ENCODE measurements at places on chromosomes 2 and 18.

- DNase-seq = no peak
Measured at GRCh38 chr2:23556929-23557328, 171.9 kb downstream of the KLHL29 start.

GRCh38 chr2:232310121-232310520 lies 68.4 kb upstream of the ALPP start:
- no peak for DNase-seq

- DNase-seq = no peak
Measured at GRCh38 chr2:62789918-62790317, 84.4 kb downstream of the EHBP1 start.

- no peak for DNase-seq
Measured at GRCh38 chr2:133345638-133346037, 222.6 kb downstream of the NCKAP5 start.

- peak; percentile 85 for DNase-seq
Measured at GRCh38 chr18:10261344-10262276, 192.8 kb upstream of the APCDD1 start.

GRCh38 chr2:175136334-175137215 lies 31.4 kb downstream of the ATF2 start:
- no peak for DNase-seq

GRCh38 chr2:237737196-237737865 lies 61.2 kb upstream of the RBM44 start:
- no peak for DNase-seq

DNA sequence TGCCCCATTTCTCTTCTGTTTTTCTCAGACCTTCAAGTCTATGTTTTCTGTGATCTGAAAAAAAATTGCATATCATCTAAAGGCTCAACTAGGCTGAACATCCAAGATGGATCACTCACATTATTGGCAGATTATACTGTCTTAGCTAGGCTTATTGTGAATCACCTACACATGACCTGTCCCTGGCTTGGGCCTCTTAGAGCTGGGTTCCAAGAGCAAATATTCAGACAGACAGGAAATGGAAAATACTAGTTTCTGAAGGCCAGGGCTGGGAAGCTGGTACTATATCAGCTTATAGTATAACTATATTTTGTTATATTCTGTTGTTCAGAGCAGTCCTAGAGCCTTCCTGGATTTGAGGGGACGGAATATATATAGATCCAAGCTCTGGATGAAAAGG lies 90.3 kb downstream of the PIK3C3 start:
- DNase-seq = no peak

DNA sequence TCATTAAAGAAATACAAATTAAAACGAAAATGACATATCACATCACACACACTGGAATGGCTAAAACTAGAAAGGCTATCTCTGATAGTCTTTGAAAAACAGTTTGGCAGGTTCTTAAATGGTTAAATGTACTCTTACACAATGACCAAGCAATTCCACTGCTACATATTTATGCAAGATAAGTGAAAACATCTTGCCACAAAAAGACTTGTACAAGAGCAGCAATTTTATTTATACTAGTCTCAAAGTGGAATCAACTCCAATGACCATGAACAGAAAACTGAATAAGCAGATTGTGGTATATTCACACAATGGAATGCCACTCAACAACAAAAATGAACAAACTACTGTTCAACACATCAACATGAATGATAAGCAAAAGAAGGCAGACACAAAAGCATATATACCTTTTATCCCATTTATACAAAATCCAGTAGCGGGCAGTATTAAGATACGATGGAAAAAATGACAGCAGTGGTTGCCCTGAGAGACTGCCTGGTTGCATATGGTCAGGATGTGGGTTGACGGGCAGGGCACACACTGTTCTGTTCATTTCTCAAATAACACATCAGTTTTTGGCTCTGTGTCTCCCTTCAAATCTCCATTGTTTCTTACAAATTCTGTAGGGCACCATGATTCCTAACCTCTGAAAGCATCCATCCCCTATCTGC lies 25.4 kb downstream of the SP100 start:
- DNase-seq = peak; percentile 36

- no peak for DNase-seq
Measured at GRCh38 chr2:219268294-219268693, 10.9 kb upstream of the DNAJB2 start.

DNA sequence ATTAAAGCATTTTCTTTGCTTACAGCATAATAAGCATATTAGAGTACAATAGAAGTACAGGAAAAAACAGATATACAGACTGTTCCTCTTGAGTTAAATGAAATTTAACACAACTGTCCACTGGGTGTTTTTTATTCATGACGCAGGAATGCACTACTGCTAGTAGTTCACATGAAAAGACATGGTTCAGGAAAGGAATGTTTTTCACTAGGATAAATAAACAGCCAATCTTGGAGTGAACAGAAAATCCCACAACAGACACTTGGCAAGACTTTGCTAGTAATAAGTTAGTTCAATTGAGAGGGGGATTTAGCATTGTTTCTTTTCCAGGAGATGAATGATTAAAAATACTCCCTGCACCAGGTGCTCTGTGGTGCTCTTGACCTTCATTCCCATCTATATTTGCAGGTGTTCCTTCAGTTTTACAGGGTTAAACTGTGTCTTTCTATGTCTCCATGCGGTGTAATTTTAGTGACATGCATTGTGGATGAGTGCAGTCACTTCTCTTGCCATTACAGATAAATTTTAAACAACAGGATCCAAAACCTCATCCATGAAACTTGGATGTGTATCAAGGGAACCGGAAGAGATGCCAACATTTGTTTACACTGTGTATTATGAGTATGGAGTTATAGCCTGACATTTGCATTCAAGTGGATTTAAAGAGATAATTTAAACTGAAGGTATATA lies 796.6 kb downstream of the DSC3 start:
- DNase-seq = no peak

DNA sequence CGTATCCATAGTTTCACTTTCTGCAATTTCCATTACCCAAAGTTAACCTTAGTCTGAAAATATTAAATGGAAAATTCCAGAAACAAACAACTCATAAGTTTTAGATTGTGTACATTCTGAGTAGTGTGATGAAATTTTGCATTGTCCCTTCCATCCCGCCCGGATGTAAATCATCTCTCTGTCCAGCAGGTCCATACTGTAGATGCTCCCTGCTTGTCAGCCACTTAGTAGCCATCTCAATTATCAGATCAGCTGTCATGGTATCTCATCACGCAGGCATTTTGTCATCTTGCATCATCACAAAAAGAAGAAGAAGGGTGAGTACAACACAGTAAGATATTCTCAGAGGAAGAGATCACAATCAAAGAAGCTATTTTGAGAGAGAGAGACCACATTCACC lies 185.0 kb upstream of the STK17B start:
- peak; percentile 8 for DNase-seq

DNA sequence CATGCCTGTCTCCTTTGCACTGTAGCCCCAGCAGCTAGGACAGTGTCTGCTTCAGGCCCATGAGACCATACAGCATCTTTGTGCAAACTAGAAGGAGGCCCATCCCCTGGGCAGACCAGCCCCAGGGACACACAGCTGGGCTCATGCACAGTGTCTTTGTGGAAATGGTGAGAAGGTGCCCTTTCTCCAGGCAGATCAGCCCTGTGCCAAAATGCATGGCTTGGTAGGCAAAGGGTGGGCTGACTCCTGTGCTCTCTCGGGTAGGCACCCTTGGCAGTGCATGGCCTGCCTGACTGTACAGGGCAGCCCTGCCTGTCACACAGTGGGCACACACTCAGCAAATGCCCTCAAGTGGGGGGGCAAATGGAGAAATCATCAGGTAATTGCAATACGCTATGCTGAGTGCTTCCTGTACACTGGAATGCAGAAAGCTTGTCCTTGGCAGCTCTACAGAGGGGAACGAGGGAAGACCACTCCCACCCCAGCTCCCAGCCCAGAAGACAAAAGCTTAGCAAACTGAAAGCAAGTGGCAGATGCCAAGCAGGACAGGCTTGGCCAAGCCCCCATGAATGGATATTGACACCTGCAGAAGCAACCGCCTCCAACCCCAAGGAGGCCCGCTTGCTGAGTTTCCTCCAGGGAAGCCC lies 21.6 kb downstream of the TNS1 start:
- no peak for DNase-seq

DNA sequence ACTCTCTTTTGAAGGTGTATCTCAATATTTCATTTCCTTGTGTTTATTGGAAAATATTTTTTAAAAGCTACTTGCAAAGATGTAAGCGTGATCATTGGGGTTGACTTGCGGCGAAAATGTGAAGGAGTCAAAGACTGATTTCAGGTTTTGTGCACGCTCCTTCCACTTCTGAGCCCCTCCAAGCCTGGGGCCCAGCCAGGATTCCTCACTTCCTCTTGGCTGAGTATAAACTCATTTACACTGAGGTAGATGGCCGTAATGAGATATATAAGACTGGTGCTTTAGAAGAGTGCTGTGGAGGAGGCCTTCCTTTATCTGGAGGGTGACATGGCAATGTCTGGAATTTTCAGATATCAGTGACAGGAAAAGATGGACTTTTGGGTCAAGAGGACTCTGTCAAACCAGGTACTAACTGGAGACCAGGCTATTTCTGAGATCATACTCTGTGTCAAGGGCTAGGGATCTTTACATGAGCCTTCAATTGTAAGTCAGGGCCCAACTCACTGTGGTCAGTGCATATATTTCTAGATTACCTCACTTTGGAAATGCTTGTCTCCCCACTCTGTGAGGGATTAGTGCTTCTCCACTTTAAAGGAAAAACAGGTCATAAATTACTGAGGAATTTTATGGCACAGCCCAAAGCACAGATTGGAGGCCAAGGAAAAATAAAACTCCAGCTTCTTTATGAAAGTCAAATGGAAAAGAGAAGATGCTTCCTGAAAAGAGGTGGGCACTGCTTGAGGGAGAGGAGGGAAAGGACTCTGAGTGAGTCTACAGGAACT lies 22.8 kb downstream of the PRKCE start:
- DNase-seq = no peak

- no peak for DNase-seq
Measured at GRCh38 chr18:77165503-77166188, 33.1 kb upstream of the MBP start.

- no peak for DNase-seq
Measured at GRCh38 chr2:28492282-28492681, 3.6 kb upstream of the PLB1 start.

GRCh38 chr2:15693926-15694588 lies 102.4 kb downstream of the DDX1 start:
- no peak for DNase-seq

DNA sequence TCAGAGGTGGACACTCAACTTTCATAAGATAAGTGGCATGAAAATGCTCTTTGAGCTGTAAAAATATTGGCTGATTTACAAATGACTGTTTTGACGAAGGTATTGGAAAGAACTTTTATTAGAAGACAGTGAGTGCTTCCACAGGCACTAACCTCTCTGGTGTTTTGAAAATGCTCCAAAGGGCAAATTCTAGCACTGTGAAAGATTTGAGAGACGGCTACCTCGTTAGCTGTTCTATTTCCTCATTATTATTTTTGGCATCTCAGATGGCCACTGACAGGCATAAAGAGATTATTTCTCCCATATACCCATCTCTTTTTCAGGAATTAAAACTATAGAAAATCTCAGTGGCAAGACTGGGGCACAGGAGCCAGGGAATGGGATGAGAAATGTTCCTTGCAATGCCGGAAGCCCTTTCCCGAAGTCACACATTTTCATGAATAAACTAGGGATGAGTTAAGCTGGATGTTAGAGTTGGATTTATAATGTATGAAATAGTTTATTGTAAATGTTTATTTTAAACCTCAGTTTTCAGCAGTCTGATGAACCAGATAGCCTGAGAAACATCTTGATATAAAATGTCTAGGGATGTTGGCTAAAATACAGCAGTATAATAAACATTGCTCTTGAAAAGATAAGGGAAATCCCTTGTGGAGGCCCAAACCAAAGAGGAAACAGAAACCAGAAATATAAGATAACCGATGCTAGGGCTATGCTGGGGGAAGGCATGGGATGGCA lies 175.7 kb downstream of the ASB1 start:
- DNase-seq = no peak

GRCh38 chr2:229874647-229875046 lies 47.2 kb downstream of the TRIP12 start:
- DNase-seq = no peak

GRCh38 chr2:240566203-240567136 lies 1.8 kb upstream of the RNPEPL1 start:
- peak; percentile 89 for DNase-seq

DNA sequence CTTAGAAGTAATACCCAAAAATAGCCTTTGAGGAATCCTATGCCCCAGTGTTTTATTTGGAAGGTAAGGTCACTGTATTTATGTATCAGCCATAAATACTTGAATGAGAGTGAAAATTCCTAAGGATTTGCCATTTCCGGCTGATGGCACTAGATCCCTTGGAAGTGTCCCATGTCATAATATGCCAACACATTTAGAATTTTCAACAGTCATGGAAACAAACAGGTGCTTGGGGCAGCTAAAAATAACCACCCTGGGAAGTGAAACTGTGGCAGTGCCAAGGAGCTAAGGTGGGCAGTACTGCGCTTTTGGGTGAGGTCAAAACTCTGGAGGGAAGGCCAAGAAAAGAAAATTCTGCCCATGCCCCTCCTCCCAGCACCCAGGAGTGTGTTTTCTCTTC lies 80.2 kb downstream of the TCF7L1 start:
- DNase-seq = no peak

DNA sequence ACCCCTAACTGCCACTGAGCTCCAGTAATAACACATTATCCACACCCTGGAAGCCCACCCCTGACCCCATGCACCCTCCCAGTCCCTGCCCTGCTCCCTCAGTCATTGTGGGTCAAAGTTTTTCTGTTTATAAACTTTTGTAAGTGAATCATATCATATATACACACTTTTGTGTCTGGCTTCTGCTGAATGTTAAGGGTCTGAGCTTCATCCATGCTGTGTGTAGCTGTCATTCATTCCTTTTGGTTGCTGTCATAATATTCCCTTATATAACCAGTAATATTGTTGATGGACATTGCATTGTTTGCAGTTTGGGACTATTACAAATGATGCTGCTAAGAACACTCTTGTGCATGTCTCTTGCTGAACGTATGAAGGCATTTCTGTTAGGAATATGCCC lies 14.5 kb downstream of the CNNM4 start:
- DNase-seq = no peak

Measured in inflammatory macrophage treated with lipopolysaccharide for 4 hours (primary cell).